ENCODE measurements at places on chromosomes 7 and 10.
A peak's percentile ranks its signal among the peaks of the same experiment; 100 is the strongest.

GRCh38 chr7:54774785-54775740, 16.1 kb upstream of the SEC61G start:
- no peak for DNase-seq

- no peak for DNase-seq
Observed at GRCh38 chr7:129841465-129841864, 111.3 kb downstream of the UBE2H start.

DNA sequence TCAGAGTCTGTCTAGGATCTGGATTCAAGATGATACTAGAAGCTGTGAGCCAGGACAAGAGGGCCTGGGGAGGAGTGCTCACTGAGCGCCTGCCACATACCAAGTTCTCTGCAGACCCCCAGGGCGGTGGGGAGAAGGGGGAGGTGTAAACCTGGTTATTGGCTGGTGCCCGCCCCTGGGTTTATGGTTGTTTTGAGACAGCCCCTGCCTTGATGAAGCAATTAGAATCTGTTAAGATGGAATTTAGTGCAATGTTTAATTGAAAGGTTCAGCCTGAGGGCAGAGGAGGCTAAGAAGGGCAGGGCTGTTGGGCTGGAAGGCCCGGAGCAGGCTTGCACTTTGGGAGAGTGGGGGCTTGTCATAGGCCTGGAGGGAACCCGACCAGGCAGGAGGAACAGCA, 42.7 kb downstream of the PRF1 start:
- DNase-seq, result no peak

DNA sequence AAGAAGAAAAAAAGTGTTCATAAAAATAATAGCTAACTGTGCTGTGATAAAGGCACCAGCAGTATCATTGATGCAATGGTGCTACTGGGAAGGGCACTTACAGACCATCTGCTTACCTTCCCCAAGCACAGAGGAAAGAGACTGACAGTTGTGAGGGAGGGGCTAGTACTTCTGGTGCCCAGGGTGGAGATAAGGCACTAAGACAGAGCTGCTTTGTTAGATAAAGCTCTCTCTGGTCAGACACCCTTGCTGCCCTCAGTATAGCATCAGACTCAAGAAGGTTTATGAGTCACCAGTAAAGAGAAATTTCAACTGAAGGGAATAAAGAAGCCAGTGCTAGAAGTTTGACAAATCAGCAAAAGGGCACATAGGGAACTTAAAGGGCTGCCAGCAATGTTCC, 325.6 kb downstream of the HPSE2 start:
- no peak for DNase-seq

DNA sequence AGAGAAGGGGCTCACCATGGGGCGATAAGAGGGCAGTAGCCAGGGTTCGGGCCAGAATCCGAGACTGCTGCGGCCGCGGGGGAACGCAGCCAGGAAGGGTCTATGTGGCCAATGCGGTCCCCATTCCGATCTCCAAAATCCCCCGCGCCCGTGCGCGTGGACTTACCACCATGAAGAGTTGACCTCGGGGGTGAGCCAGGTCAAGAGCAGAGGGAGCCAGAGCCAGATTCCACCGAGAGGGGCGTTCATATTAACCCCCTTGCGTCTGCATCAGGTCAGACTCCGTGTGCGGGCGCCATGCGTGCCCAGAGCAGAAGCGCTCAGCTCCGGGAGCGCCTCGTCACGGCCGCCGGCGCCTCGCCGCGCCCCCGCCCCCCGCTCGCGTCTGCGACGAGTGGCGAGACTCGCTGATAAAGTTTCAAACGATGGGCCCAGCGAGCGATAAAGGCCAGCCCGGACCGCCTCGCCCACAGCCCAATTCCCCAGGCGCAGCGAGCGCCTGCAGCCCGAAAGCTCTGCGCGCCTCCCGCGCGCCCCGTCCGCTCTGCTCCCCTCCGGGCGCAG, at the start of gene WNT2:
WNT2 (minus strand) TSS at position 318 of the 564 bp plus-strand sequence; CDS start at position 249, 69 bp downstream.
- peak; percentile 18 for DNase-seq

GRCh38 chr10:117439243-117439912, 64.1 kb upstream of the PDZD8 start:
- peak; percentile 97 for DNase-seq

DNA sequence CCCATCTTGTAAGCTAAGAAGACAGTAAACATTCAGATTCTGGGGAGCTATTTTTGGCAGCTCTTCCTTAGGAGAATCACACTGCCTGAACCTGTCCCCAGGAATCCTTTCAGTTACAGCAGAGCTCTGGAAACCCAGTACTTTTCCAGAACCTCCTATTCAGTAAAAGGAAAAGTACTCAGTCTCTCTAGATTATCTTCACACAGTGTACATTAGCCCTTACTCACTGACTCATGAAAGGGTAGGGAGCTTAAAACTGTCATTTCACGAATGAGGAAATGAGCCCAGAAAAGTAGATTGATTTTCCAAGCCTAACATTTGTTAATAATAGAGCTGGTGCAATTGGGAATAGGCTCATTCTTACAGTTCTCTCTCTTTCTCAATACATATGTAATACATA, 3.9 kb upstream of the CNNM1 start:
- DNase-seq, result no peak

DNA sequence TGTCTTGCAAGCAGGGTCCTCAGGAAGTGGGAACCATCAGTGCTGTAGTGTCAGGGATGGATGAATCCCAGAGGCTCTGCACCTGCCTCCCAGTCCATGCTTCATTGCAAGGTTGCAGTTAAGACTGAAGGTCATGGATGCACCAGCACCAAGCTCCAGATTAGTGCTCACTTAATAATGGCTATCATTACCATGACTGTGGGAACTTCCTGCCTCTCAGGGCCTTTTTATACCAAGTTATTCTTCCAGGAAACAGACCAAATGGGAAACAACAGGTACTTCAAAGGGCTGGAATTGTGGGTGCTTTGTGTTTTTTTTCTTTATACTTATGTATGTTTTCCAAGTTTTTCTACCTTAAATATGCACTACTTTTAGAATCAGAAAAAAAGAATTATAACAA, 197.7 kb downstream of the CYP26A1 start:
- DNase-seq, result no peak

- no peak for DNase-seq
Observed at GRCh38 chr10:7544203-7544602, 122.6 kb downstream of the ITIH5 start.

- no peak for DNase-seq
Observed at GRCh38 chr7:22751341-22751740, 24.3 kb downstream of the IL6 start.

DNA sequence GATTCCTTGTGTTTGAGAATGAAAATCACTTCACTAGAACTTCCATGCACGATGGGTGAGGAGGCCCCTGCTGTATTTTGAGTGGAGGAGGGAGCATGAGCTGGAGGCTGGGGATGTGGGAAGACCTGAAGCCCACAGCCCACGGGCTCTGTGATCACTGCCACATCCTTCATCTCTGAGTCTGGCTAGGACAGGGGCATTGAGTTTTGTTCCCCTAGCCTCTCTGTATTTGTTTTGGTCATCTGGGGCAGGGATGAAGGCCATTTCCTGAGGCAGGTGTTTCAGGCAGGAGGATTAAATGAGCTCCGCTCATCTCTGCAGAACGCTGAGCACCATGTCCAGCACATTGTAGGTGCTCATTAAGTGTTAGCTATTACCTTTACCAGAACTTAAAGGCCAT, 293.6 kb downstream of the GLRX3 start:
- no peak for DNase-seq

DNA sequence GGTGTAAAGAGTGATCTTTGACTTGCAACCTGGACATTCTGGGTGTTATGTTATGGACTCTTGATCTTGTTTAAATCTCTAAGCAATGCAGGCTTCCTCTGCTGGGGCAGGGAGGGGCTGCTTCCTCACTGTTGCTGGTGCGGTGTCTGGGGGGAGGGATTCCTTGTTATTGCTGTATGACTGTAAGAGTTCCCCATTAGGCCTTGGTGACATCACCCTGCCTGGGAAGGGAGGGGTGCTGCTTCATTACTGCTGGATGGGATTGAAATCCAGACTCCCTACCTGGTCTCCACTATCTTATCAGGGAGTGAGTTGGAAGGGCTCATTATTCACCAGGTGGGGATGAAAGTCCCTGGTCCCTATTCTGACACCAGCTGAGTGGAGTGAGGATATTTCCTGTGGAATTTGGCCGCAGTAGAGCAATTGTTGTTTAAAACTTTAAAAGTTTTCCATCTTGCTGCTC, 8.8 kb downstream of the OGDH start:
- peak; percentile 58 for DNase-seq

GRCh38 chr7:46432708-46433107, 511.6 kb upstream of the IGFBP3 start:
- peak; percentile 61 for DNase-seq
